Activated CD4-positive, alpha-beta T cell treated with anti-CD3 and anti-CD28 coated beads for 24 hours (primary cell): ENCODE measurements at places on chromosomes 5 and 9.

DNA sequence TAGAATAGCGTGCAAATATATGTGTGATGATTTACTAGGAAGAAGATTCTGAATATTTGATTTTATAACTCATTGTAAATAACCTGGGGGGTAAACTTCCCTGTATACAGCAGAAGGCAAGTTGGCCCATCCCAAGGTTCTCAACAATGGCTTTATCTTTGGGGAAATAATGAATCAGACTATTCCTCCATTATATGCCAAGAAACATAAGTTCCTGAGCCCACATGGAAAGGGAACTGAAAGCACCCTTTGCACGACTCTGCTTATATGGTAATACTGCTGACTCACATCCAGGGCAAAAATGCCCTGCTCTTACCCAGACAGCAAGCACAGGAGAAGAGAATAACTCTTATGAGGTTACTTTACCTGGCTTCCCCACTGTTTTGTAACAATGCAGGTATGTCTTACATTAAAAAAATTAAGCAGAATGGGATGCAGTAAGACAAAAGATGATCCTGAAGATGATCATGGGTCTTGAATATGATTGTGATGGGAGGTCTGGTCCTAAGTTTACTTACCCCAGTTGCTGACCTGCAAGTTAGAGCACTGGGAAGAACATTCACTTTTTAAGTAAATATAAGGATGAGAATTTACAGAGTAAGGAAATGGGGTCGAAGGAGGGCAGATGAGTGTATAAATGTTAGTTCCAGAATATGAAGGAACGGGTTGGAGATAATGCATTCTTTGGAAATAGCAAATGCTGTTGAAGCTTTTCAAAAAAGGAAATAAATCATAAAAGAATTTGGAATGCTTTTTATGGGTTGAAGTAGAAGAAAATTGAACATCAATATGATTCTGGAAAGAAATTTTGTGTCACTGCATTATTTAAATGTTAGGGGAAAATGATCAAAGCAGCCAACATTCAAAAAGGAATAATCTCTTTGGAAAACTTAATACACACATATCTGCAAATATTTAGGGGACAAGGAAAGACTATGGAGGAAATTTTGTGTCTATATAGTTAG, 428.4 kb upstream of the MPDZ start:
- no peak for DNase-seq

DNA sequence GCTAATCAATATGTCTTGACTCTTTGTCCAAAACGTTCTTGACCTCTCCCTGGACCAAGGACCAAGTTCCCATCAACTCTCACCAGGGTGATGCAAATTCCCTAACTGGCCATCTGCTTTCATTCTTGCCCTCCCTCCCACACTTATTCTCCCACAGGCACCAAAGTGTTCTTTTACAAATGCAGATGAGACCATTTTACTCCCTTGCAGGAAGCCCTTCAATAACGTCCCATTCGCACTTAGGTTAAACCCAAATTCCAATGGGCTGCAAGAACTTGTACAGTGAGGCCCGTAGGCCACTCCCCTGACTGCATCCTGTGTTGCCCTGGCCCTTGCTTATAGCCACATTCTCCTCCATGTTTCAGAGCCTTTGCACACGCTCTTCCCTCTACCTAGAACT, 7.3 kb downstream of the ARAP3 start:
- DNase-seq, result no peak

DNA sequence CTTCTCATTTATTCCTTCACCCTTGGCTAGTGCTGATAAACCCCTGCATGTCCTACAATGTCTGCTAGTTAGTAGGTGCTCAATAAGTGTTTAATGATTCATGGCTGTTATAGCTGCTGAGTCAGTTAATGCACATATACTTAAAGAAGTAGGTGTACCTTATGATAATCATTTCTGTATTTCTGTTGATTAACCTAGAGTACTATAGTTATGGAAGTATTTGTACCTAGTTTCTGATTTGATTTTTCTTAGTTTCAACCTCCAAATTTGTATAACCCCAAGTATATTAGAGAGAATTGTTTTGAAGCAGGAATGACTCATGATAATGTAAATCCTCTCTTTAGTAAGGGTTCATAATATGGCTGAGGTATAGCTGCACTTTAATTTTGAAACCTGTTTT, 8.9 kb downstream of the SMAD5 start:
- no peak for DNase-seq

DNA sequence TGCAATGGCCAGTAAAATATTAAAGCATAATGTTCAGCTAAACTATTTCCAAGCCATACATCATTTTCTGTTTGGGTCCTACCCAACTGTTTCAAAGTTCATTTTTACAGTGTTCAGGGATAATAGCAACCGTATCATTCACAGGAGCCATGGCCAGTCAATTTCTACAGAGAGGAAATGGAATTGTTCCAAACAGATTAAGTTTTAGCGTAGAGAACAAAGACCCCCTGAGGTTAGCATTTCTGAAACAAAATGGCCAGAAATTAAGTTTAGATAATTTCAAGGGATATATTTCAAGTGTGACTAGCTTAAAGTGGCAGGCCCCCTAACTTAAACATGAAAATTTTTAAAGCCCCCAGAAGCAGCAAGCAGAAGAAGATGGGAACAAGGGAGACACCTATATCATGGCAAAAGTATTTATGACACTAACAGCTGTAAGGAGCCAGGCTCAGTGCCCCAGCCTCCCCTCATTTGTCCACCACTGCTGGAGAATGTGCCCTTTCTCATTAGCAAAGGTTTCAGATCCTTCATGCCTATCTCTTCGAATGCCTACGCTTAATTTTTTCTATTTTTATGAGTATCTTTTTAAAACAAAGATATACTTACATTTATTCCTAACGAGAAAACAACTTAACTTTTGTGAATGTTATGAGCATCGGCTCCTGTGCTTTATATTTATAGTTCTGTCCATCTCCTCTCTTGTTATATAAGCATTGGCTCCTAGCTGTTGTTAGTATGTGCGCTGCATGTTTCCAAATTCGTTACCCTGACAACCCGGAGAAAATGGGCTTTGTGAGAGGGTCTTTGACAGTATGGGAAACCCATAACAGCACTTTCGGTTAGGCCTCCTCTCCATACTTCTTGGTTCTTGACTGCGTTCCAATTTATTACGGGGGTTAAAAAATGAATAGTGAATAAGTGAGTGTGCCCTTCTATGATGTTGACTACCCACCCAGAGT, 116.3 kb downstream of the MED27 start:
- no peak for DNase-seq

DNA sequence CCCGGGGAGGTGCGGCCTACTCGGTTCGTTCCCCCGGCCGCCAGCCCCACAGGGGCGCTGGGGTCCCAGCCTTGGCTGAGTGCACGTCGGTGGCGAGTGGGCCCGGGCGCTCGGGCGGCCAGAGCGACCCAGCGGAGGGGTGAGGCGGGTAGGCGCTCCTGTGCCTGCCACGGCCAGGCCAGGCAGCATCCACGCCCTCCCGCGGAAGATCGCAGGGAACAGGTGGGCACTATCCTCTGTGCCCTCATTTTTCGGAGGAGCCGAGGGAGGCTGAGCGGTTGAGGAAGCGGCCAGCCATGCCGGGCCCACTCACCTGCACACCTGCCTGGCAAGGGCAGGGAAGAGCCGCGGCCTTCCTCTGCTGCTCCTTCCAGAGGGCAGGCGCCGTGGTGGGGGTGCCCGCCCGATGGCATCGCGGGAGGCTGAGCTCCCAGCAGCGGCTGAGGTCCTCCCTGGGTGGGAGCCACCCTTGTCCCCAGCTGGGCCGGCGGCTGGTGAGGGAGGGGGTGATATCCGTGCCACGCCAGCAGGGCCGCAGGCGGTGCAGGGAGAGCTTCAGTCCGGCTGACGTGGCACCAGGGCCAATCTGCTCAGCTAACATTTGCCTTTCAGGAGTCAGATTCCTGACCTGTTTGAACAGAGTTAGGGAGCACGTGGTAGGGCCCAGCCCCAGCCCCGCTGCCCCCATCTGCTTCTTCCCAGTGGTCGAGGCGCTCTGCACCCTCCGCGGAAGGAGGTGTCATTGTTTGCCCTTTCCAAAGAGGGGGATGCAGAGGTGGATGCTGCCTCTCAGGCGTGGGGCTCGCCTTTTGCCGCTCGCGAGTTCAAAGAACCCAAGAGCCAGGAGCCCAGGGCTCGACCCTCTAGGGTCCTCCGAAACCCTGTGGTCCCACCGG, 1.6 kb upstream of the SEC16A start:
- no peak for DNase-seq

DNA sequence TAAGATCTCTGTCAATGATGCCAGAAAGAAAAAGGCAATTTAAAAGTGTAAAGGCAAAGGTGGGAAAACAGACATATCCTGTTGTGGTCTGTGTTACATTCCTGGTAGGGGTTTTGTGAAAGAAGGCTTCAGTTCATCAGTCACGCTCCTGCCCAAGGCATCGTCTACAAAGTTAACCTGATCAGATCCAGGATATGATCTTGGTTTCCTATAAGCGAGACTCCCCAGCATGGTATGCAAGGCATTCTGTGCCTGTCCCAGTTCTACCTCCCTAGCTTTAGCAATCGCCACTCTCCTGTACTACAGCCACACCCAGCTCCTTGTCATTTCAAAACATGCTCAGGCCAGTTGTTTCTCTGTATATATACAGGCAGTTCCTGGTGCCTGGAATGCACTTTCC, 58.0 kb upstream of the PTPN3 start:
- no peak for DNase-seq

DNA sequence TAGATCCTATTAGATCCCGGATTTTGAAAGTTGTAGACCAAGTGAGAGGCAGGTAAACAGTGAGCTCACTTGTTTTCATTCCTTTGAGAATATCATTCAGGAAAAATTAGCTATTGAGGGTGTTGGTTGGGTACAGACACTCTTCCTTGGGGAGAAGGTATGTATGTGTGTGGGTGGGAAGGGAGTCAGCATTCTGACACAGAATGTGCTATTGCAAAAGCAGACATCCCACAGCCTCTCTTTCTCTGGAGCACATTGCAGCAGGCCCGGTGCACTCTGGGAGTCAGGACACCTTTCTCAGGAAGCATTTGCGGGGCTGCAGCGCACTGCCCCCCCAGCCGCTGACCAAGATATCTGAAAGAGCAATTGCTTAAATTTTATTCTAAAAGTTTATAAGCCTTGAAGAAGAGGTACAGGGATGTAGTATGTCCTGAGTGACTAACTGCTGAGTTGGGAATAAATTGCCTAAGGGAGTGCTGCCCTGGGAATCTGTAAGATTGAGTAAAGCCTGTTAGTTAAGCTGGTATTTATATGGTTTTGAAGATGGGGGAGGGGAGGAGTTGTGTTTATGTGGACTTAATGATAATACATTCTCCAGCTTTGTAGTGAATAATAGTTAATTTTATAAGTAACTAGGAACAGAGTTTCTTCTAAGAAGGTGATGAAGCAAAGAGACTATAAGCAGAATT, 5.2 kb downstream of the TNFAIP8 start:
- no peak for DNase-seq

- no peak for DNase-seq
These were observed 458 bp downstream of the PRSS3 start for GRCh38 chr9:33795819-33796218.

DNA sequence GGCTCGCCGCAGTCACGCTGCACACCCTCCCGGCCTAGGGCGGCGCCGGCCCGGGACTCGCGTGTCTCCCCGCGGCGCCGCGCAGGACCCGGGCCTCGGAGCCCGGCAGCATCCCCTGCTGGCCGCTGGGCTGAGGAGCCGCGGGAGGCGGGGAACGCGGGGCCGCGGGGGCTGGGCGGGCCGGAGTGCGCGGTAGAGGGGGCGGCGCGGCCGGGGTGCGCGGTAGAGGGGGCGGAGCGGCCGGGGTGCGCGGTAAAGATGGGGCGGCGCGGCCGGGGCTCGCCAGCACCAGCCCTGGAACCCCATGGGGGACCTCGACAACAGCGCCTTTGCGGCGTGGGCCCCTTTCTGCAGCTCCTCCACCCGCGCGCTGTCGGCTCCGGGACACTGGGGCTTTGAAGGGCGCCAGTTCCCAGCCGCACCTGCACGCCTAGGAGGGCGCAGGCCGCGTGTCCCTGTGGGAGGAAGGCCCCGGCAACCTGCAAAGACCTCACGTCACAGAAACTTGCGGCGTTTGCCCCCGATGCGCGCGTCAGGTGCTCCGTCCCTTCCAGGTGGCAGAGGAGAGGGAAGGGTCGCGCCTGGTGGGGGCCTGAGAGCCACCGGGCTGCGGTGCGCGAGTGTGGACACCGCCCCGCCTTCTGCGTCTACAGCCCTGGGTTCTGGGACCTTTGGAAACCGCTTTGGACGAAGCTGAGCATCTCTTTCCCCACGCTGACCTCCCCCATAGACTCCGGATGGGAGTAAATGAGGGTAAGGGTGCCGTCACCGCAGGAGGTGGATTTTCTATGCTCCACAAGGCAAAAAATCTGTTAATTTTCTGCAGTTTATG, 49.6 kb downstream of the NSUN2 start:
- no peak for DNase-seq

GRCh38 chr9:112046181-112046580, 128.9 kb downstream of the SUSD1 start:
- no peak for DNase-seq

DNA sequence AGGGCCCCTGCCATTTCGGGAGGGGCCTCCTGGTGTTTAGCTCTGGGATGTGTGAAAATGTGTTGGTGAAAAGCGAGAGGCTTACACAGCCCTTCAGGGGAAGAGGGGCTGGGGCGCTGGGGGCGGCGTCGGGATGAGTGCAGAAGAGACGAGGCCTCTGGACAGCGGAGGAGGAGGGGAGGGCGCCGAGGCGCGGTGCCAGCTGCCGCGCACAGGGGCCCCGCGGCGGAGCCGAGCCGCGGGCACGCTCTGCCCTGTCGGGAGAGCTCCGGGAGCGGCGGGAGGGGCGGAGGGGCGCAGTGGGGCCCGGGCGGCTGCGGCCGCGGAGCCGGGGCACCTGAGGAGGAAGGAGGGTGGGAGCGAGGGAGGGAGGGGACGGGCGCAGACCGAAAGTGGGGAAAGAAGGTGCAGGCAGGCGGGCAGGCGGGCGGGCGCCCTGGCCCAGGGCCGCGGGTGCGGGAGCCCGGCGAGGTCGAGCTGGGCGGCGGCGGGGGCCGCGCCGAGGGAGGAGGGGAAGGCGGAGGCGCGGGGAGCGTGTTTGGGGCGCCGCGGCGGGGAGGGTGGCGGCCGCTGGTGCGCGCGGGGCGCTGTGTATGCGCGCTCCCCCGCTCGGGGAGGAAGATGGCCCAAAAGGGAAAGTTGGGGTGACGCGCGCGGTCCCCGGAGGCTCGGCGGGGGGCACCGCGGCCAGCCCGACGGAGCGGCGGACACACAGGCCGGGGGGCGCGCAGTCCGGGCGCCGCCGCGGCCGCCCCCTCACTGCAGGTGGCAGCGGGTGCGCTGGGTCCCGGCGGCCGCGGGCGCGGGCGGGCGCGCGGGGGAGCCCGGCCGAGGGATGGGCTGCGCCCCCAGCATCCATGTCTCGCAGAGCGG, at the start of gene PDE8B:
PDE8B (plus strand) TSS at position 590 of the 873 bp plus-strand sequence; CDS start at position 836, 246 bp downstream.
- no peak for DNase-seq

GRCh38 chr5:136309932-136310598, 55.3 kb downstream of the TRPC7 start:
- no peak for DNase-seq

- no peak for DNase-seq
These were observed 144.7 kb upstream of the TBC1D2 start for GRCh38 chr9:98399950-98400683.

- DNase-seq, result peak; percentile 22
These were observed 18.8 kb downstream of the C5orf52 start for GRCh38 chr5:157689942-157690689.

GRCh38 chr9:126154869-126155268, 171.8 kb upstream of the MVB12B start:
- DNase-seq, result no peak
